ENCODE measurements at places on chromosomes 13 and 19.

DNA sequence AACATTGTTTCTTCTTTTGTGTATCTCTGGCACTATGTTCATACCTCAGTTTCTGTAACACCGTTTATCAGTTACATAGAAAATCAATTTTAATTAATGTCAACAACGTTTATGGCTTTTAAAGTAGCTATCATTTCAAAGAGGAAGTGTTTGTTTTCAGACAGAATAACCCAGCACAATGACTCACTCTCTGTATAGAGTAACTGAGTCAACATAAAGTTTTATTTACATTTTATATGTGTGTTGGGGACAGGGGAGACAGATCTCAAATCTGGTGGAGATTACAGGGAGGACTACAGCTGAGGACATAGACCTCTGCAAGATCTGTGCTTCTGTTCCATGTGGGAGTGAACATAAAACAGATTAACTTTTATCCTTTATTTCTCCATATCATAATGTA lies 2590.1 kb downstream of the PCDH9 start:
- no peak for DNase-seq

- no peak for DNase-seq
Measured at GRCh38 chr13:24280720-24281119, 28.7 kb upstream of the C1QTNF9 start.

DNA sequence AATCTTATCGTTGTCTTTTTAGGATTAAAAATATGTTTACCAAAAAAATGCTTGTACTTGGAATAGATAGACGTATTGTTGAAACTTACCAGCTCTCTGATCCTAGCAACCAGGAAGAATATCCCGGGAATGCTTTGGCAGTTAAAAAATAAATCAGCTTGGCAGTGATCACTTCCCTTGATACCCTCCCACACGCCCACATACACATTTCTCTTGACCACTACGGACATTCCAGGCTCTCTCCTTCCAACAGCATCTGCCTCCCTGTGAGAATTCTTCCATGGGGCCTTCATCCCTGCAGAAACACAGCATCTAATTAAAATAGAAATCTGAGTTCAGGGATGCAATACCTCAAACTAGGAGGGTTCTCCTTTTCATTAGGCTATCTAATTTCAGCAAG lies 57.9 kb downstream of the THSD1 start:
- DNase-seq, result peak; percentile 81

DNA sequence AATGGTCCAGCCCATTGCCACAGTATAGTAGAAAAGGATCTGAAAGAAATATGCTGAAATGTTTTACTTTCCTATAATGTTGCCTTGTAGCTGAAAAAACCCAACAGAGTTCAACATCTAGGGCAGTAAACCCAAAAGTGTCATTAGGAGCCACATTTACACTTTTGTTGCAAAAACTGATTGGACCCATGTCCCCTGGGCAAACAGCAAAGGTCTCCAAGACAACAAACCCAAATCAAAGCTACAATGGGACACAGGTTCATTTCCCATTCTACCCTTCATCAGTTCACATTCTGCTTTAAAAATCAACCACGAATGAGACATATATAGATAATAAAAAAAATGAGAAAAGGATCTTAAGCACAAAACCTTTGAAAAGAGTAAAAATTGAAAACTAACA lies 744.8 kb downstream of the PCDH17 start:
- DNase-seq, result no peak

DNA sequence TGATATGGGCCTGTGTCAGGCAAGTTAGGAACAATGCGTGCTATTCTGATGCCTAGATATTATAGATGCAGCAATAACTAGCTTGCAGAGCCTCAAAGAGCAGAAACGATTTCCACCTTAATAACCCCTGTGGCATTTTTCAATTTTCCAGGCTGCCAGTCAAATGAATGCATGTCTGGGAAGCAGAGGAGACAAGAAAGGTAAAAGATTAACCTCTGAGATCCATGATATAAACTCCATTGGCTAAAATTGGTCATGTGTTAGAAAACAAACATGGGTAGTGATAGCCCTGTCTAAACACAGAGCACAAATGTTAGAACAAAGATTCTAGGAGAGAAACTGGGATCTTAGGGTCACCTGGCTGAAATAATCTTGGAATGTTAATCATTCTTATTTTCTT lies 811.1 kb downstream of the DIAPH3 start:
- no peak for DNase-seq

DNA sequence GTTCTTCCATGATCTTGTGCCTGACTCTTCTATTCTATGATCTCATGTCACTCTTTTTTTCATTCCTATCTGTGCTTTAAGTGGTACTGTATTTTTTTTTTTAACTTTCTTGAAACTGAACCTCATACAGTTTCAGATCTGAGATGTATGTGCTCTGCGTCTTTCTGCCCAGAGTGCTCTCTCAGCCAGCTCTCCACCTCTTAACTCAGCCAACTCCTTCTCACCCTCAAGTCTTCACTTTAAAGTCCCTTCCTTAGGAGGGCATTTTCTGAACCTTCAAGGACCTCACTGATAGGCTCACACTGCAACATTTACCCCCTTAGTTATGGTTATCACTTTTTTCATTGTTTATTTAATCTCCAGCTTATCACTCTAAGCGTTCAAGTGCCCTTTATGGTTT lies 158.7 kb downstream of the IRS2 start:
- DNase-seq, result no peak

DNA sequence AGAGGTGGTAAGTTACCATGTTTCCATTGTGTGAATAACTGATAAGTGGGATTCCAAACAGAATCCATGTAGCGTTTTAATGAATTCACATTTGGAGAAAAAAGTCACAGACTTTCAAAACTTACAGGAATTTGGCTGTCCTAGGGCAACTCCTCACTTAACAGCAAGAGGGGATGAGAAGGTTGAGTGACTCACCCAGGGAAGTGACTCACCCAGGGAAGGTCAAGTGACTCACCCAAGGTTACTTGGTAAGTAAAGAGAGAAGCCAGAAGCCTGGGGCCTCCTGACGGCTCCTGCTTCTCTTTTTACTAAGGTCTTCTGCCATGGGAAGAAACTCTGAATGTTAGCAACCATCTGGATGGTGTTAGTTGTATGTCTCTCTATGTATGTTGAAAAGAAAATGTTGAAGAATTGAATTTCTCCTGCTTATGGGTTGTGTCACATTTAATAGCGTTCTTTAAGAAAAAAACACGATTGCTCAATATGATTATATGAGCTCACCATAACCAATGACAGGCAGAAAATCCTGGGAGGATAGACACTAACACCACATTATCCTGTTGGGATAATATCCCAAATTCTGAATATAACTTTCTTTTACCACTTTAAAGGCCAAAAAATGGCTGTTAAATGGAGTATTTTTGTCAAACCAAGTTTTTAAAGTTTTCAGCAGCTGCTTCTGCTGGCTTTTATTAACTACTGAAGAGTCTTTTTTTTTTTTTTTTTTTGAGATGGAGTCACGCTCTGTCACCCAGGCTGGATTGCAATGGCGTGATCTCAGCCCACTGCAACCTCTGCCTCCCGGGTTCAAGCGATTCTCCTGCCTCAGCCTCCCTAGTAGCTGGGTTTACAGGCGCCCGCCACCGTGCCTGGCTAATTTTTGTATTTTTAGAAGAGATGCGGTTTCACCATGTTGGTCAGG lies 195.6 kb downstream of the GGACT start:
- peak; percentile 99 for DNase-seq

- no peak for DNase-seq
Measured at GRCh38 chr13:44435919-44436510, 62.4 kb downstream of the SERP2 start.

GRCh38 chr13:46355901-46356590 lies 31.0 kb downstream of the RUBCNL start:
- DNase-seq, result no peak

DNA sequence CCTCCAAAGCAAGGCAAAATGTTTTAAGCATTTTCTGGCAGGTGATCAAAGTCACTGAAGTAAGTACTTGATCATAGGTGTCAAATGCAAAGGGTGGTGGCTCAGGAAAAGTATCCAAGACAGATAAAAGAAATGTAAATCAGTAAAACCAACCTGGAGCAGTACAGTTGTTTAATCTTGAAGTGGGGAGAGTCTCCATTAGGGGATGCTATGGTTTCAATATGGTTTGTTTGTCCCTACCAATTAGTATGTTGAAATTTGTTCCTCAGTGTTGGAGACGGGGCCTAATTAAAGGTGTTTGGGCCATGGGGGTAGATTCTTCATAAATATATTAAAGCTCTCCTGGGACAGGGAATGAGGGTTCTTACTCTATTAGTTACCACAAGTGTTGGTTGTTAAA lies 1781.7 kb upstream of the PRR20A start:
- DNase-seq, result no peak

DNA sequence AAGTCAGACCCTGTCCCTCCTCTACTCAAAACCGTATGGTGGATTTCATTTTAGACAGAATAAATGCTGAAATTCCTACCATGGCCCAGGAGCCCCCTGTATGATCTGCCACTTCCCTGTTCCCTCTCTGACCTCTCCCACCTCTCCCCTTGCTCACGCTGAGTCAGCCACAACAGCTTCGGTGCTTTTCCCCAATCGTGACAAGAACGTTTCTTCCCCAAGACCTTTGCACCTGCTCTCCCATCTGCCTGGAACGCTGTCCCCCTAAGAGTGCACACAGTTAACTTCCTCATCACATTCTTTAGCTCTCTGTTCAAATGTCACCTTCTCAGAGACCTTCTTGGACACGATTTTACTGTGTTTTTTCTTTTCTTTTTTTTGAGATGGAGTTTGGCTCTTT lies 2.3 kb downstream of the VRK3 start:
- DNase-seq, result no peak

GRCh38 chr19:27679905-27680304 lies 1533.0 kb downstream of the UQCRFS1 start:
- no peak for DNase-seq

- DNase-seq, result no peak
Measured at GRCh38 chr19:33686262-33686661, 64.5 kb downstream of the CHST8 start.

DNA sequence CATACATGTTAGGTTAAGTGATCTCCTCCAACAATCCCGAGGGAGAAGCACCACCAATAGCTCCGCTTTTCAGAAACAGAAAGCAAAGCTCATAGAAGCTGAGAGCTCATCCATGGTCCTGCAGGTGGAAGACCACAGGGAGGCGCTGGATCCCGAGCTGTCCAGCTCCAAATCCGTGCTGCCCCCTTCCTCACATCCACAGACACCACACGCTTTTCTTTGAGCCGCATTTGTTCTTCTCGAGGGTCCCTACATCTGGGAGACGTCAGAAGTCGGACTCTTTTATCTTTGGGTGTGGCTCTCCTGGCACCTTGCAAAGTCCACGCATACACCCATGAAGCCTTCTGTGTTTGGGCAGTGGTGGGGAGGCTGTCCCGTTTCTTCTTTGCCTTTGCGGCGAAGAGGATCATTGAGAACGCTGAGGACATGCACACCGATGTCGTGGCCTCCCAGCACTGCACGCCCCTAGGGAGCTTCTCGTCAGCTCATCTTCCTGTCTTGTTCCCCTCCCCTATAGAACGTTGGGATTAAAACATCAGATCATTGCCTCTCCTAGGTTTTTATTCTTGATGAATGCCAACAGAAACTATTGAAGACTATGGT lies 184.8 kb downstream of the TEX29 start:
- DNase-seq, result no peak

GRCh38 chr19:35408284-35409171 lies 37.7 kb downstream of the GPR42 start:
- no peak for DNase-seq

DNA sequence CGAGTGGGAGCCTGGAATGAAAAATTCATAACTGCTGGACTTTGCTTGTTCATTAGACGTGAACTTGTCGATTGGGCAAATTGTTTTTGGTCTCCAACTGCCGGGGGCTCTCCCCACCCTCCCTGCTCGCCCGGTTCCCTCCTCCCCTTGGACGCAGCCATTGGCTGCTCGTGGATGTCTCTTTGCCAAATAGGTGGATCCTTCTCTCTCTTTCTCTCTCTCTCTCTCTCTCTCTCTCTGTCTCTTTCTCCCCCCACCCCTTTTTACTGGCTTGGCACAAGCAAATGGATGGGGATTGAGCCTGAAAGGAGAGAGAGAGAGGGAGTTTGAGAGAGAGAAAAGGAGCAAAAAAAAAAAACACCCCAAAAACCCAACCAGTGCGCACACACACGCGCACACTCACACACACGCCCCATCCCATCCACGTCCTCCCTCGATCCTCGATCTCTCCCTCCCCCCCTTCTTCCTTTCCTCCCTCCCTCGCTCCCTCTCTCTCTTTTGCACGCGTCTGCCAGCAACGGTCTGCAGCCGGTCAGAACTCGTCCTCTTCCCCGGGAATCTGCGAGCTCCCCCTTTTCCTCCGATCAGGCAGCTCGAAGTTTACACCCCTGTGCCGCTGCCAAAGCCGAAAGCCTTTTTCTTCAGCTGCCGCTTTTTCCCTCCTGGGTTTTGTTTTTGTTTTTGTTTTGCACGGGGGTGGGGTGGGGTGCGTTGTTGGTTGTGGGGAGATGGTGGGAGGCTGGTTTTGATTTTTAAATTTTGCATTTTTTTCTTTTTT lies 27.8 kb downstream of the NFIX start:
- peak; percentile 95 for DNase-seq

DNA sequence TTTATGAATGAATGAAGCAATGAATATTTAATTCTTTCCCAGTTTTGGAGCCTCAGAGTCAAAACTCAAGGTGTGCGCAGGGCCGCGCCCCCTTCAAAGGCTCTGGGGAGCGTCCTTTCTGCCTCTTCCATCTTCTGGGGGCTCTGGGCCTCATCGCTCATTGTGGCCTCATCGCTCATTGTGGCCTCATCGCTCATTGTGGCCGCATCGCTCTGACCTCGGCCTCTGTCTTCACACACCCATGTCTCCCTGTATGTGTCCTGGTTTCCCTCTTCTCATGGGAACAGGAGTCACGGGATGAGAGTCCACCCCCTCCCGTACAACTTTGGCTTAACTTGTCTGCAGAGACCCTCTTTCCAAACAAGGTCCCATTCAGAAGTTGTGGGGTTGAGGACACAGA lies 3.2 kb upstream of the MEX3D start:
- no peak for DNase-seq

GRCh38 chr19:32343550-32344262 lies 1.7 kb upstream of the ZNF507 start:
- no peak for DNase-seq

DNA sequence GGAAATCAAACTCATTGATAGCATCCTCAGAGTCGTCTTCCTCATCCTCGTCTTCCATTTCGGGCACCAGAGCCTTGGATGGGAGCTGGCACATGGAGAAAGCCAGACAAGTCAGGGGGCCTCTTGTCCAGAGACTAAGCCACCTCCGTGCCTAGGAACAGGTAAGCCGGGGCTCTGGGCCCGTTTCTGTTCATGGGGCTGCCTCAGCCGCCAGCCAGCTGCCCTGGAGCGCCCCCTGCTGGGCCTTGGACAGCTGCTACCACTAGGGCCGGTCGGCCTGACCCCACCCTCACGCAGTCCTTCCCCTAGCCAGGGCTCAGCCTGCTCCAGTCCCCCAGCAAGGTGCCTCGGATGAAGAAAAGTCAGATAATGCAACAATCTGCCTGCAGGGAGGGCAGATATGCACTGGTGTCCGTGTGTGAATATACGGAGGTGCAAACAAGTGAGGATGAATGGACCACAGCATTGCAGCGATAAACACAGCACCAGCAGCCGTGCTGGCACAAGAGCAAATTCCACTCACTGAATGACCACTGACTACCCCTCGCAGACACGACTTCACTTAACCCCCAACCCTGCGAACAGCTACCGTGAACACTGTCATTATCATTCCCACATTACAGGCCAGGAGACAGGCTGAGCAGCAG lies 11.9 kb upstream of the PRKD2 start:
- peak; percentile 21 for DNase-seq

All from stromal cell of bone marrow (primary cell).